ENCODE measurements at places on chromosomes 6 and 20. TPM values are rescaled to one million over a fixed set of nuclear protein-coding genes. Genes with fewer than 3 reads are reported as not detected.

The SNX5 gene
- 114 TPM for total RNA-seq

The TPD52L1 gene
- total RNA-seq: not detected

DNA sequence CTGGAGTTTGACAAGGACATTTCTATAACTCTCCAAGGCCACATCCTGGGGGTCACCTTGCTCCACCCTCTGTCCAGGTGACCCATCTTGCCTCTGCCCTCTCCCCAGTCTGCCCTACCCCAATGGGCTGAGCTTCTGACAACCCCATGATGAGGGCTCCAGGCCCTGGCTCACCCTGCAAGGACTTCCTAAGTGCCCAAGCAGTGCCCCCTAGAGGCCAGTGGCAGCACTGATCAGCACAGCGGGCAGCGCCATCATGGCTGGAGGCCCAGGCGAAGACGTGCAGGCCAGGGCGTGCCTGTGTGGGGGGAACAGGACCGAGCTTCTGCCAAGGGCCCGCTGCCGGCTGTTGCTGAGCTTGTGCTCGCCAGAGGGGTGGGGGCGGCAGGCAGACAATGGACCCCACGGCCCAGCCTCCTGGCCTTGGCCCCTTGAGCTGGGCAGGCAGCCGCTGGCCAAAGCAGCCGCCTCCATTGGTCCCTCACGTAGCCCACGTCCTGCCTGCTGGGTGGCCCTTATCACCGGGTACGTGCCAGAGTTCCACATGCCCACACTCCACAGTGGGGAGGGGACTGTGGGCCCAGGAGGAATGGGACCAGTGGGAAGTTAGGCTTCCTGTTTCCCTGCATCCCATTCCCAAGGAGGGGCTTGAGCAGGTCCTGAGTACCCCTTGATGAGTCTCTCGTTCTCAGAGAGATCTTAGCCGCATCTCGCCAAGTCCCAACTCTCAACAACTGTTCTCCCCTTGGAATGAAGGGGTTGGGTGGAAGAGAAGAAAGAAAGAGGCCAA, 64.3 kb downstream of the MRPL14 start:
- DNase-seq: no peak
- peaks cover 33% of the 10 kb centered on the region for H3K4me1 ChIP-seq
- H3K27me3 ChIP-seq: peaks cover 3% of the 10 kb centered on the region
- no peak overlapping the region for H3K4me3 ChIP-seq
- H3K27ac ChIP-seq: no peak overlapping the region

The ELOVL4 gene
- total RNA-seq: 3.9 TPM

The TFEB gene
- 36.0 TPM for total RNA-seq

The OOEP gene
- total RNA-seq: not detected

DNA sequence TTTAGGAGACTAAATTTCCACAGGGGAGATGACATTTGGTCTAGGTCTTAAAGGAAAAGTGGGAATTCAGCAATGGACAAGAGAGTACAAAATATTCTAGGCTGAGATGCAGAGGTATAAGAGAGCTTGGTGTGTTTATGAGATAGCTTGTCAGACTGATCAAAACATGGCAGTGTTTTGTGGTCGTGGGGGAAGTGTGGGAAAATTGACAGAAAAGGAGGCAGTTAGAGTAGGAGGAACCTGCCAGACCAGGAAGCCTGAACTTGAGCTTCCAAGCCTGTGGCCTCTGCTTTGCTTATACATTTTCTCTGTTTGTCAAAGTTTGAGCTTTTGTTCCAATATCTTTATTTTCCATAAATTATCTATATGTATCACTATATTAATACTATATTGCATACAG, 69.5 kb upstream of the MAP3K7 start:
- no peaks in the 10 kb centered on the region for H3K36me3 ChIP-seq
- H3K27me3 ChIP-seq: peaks cover 21% of the 10 kb centered on the region

GRCh38 chr6:33787954-33788693, 806 bp downstream of the LEMD2 start:
- peaks cover 42% of the 10 kb centered on the region for H3K4me1 ChIP-seq
- peaks cover 7% of the 10 kb centered on the region for H3K36me3 ChIP-seq
- peak overlapping the region; percentile 96 for H3K27ac ChIP-seq
- peak; percentile 83 for DNase-seq

GRCh38 chr6:136445063-136445462, 105.2 kb downstream of the MAP7 start:
- H3K4me3 ChIP-seq: no peak overlapping the region
- H3K36me3 ChIP-seq: no peaks in the 10 kb centered on the region
- H3K27ac ChIP-seq: no peak overlapping the region
- H3K27me3 ChIP-seq: peaks cover 14% of the 10 kb centered on the region

DNA sequence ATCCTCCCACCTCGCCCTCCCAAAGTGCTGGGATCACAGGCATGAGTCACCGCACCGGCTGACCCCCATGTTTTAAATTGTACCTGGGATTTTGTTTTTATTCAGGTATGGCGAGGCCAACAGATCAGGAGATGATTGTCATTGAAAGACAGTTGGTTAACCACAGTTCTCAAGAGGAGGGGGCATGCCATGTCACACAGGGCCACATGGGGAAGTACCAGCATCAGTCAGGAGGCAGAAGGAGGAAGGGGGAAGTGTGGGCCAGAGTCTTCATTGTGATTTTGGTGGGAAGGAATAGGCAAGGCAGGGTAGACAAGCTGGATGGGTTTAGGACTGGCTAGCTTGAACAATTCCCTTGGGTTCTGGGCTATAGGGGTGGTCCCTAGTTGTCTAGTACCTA, 9.9 kb upstream of the MMP9 start:
- H3K4me1 ChIP-seq: peaks cover 25% of the 10 kb centered on the region
- H3K27ac ChIP-seq: no peak overlapping the region
- no peaks in the 10 kb centered on the region for H3K36me3 ChIP-seq
- no peak overlapping the region for H3K4me3 ChIP-seq
- no peaks in the 10 kb centered on the region for H3K27me3 ChIP-seq
- DNase-seq: no peak

DNA sequence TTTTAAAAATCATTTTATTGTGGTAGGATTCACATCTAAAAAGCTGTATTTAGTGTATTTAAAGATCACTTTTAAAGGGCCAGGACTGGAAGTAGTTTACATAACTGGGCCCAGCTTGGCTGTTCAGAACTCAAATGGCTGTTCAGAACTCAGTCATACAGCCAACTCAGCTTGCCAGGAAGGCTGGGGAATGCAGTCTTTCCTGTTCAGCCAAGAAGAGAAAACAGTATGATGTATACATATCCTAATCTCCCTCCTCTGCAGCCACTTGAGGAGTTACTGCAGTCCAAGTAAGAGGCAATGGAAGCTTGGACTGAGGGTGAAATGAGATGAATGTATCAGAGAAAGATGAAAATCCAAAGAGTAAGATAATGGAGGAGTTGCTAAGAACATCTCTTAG, 24.6 kb downstream of the DSTN start:
- H3K4me1 ChIP-seq: peaks cover 33% of the 10 kb centered on the region
- no peaks in the 10 kb centered on the region for H3K27me3 ChIP-seq
- H3K4me3 ChIP-seq: no peak overlapping the region

The BICRAL gene
- total RNA-seq: 13.5 TPM

DNA sequence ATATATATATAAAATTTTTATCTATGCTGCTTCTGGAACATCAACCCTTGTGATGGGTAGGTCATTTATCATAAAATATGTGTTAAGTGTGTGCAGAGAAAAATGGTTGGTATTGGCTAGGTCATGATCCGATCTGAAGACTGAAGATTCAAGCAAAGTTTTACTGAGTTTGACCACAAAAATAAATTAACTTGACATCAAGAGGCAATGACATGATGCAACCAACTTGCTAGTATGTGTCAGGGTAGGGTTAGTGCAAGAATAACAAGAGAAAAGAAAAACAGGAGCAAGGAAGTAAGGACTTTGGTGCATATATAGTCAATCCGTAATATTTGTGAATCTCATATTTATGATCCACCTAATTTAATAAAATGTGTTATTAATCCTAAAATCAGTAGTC, 1202.0 kb upstream of the ADGRB3 start:
- H3K27me3 ChIP-seq: no peaks in the 10 kb centered on the region
- H3K4me1 ChIP-seq: no peaks in the 10 kb centered on the region
- no peak for DNase-seq
- H3K36me3 ChIP-seq: peaks cover 6% of the 10 kb centered on the region

GRCh38 chr6:36692861-36693702, 4.5 kb upstream of the RAB44 start:
- peaks cover 62% of the 10 kb centered on the region for H3K4me1 ChIP-seq
- peak overlapping the region; percentile 6 for H3K27ac ChIP-seq
- peak overlapping the region; percentile 32 for H3K4me3 ChIP-seq
- no peak for DNase-seq

All from natural killer cell treated with Interleukin-12 subunit alpha and Interleukin-12 subunit beta and Interleukin-15 and Interleukin-18, amount 100 ng/mL, for 72 hours (primary cell).